ENCODE measurements at places on chromosomes 13 and 19. TPM values are rescaled to one million over a fixed set of nuclear protein-coding genes. Genes with fewer than 3 reads are reported as not detected.

CHMP2A gene
- 51.7 TPM for total RNA-seq

TIMM50 gene
- 48.6 TPM for total RNA-seq

ETV2 gene
- total RNA-seq, result not detected

APC2 gene
- total RNA-seq, result 0.77 TPM

Measured in uterus (tissue), 4 donors.